AG04450 (cell line): ENCODE measurements at places on chromosomes 3 and 15.
A peak's percentile ranks its signal among the peaks of the same experiment; 100 is the strongest.

GRCh38 chr3:99901200-99901926, 83.7 kb downstream of the CMSS1 start:
- peak; percentile 55 for DNase-seq

GRCh38 chr3:114333180-114333922, 39.5 kb downstream of the TIGIT start:
- DNase-seq, result no peak

GRCh38 chr3:88542916-88543315, 393.2 kb downstream of the C3orf38 start:
- no peak for DNase-seq

- DNase-seq, result no peak
Observed at GRCh38 chr3:147572970-147573340, 163.8 kb downstream of the ZIC1 start.

DNA sequence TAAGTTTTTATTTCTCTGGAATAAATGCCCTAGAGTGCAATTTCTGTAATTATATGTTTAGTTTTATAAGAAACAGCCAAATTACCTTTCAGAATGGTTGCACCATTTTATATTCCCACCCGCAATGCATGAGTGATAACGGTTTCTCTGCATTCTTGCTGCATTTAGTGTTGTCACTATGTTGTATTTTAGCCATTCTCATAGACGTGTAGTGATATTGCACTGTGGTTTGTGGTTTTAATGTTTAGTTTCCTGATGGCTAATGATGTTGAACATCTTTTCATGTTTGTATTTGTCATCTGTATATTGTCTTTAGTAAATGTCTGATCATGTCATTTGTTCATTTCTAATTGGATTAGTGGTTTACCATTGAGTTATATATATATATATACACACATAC, 73.0 kb upstream of the GOLIM4 start:
- DNase-seq, result no peak

GRCh38 chr3:142609136-142609535, 12.9 kb downstream of the PLS1 start:
- DNase-seq, result no peak

- DNase-seq, result no peak
Observed at GRCh38 chr3:178085817-178086123, 450.5 kb upstream of the KCNMB2 start.

GRCh38 chr15:80815106-80815505, 35.9 kb downstream of the CEMIP start:
- DNase-seq, result no peak

DNA sequence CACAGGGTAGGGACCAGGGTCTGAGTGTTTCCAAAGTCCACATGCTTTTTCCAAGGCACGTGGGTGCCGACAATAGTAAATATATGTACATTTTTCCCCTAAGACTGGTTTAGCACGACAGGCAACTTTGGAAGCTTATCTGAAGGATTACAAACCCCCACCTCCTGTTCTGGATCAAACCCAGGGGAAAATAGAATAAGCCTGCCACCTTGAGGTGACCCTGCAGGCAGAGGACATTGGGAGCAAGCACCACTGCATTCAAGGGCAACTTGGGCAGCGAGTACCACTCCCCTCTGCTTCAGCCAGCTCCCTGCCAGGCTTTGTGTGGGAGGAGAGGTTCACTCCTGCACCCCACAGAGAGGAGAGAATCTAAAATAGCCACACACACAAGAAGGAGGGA, 44.8 kb downstream of the KBTBD12 start:
- DNase-seq, result no peak

- no peak for DNase-seq
Observed at GRCh38 chr3:63951492-63952247, 39.5 kb upstream of the SCAANT1 start.

- no peak for DNase-seq
Observed at GRCh38 chr3:11132861-11133260, 21.4 kb upstream of the HRH1 start.

DNA sequence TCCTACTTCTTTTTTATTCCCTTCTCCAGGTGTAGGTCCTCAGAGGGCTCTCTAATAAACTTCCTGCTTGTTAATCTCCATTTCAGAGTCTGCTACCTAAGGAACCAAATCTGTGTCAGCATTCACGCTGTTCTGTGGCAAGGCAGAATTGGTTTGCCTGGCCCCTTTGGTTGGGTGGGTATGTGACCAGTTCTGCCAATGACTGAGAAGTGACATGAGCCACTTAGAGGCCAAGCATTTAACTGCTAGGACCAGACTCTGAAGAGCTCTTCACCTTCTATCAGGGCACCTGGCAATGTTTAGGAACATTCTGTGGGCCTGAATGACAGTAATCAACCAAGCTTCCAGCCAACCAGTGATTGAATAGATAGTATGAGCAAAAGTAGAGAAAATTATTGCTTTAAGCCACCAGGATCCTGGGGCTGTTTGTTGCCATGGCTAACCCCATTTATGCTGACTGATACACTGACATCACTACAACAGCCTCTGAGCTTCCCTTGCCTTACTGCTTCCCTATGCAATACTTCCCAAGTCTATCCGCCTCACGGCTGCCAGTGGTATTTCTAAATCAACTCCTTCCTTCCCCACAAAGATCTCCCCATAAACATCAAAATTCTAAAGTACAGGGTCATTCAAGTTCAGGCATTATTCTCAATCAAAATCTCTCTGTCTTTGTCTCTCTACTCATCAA, 7.6 kb downstream of the FRMD4B start:
- DNase-seq, result no peak

DNA sequence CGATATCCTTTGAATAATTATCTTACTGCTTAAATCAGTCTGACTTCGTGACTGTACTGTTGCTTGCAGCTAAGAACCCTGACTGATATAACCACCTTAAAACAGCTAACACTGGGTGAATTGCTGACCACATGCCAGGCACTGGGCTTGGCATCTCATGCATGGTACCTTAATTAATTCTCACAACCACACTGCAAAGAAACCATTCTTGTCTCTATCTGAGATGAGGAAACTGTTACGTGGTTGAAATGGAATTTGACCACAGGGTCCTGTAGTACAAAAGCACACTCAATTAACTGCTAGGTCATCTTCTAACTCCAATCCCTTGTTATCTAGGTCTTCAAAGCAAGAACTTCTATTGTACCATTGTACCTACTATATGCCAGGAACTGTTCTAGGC, 92.7 kb upstream of the PRICKLE2 start:
- DNase-seq, result no peak

DNA sequence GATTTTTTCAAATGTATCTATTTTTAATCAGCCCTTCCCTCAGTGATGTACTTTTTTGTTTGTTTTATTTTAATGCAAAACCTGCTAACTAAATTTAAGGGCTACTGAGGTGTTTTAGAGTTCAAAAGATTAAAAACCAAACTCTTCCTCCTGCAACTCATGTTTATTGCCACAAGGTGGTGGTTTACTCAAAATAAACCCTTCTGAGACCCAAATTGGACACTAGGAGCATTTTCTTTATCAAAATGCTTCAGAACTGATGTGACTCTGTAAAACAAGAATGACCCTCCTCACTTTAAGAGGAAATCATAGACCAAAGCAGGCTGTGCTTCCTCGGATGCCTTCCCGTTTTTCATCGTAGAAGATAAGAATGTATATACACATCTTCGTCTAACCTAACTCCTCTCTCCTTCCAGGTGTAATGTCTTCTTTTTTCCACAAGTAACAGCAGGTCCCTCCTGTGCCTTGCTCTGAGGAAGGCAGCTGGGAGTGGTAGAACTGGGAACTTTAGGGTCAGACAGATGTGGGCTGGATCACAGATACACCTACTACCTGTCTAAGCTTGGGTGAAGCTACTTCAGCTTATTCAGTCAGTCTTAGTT, 2.9 kb upstream of the NME9 start:
- no peak for DNase-seq

DNA sequence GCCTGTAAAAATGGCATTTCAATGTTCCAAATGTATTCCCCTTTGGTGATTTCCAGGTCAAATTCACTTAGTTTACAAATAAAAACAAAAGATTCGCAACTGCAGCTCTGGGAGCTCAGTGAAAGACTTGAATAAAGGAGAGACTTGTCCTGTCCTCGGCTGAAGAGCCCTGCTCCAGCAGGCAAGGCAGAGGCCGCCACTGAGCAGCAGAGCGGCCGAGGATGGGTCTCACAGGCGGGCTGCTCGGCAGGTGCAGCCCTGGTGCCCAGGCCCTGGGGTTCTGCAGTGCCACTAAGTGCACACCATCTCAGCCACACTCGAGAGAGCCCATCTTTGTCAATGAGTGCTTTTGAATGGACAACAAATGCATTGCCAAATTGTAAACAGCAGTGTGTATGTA, 856.2 kb downstream of the AGBL1 start:
- DNase-seq, result no peak

- no peak for DNase-seq
Observed at GRCh38 chr3:23481616-23482278, 278.6 kb downstream of the UBE2E2 start.

- DNase-seq, result peak; percentile 59
Observed at GRCh38 chr3:133040696-133041523, 2.7 kb downstream of the TMEM108 start.

GRCh38 chr3:149299938-149300801, 33.3 kb downstream of the TM4SF18 start:
- DNase-seq, result peak; percentile 69

- no peak for DNase-seq
Observed at GRCh38 chr15:58454950-58455401, 23.2 kb downstream of the LIPC start.

GRCh38 chr3:7368597-7368996, 507.7 kb downstream of the GRM7 start:
- no peak for DNase-seq

- no peak for DNase-seq
Observed at GRCh38 chr15:25417604-25418003, 21.2 kb downstream of the UBE3A start.

- no peak for DNase-seq
Observed at GRCh38 chr3:171812811-171813210, 2.5 kb upstream of the PLD1 start.

GRCh38 chr15:50953302-50953701, 44.8 kb downstream of the AP4E1 start:
- DNase-seq, result peak; percentile 34

DNA sequence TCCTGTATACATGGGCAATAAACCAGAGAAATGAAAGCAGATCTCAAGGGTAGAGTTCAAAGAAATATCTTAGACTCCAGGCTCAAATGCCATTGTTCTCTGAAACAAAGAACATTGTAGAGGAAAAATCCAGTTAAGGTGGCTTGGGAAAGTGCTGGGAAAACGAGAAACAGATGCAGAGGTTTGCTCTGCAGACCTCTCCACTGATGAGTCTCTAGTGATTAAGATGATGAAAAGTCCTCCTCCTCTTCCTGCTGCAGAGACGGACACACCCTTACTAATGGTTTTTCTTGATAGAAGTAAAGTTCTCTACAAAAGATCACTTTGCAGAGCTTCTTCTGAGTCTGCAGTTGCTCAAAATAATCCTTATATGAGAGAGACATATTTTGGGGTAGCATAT, 264.7 kb downstream of the GABRG3 start:
- no peak for DNase-seq

GRCh38 chr3:150090877-150091276, 120.2 kb upstream of the PFN2 start:
- DNase-seq, result no peak

- no peak for DNase-seq
Observed at GRCh38 chr3:150073031-150073430, 102.3 kb upstream of the PFN2 start.

GRCh38 chr3:61686228-61686648, 124.9 kb downstream of the PTPRG start:
- DNase-seq, result no peak

DNA sequence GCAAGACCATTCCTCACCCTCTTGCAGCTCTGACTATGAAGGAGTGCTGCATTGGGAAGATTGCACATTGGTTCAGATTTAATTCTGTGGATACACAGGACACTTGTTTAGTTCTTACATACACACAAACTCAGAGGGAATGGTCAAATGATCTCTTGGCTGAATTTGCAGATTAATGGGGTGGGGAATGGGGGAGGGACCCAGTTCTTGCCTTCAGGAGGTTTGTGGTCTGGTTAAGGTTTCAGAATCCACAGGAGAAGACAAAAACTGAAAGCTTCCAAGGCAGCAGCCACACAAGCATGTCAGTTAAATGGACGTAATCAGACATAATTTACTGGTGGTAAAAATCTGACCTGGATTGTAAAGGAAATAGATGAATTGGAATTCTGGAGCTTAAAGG, 257.1 kb upstream of the ROPN1 start:
- no peak for DNase-seq

DNA sequence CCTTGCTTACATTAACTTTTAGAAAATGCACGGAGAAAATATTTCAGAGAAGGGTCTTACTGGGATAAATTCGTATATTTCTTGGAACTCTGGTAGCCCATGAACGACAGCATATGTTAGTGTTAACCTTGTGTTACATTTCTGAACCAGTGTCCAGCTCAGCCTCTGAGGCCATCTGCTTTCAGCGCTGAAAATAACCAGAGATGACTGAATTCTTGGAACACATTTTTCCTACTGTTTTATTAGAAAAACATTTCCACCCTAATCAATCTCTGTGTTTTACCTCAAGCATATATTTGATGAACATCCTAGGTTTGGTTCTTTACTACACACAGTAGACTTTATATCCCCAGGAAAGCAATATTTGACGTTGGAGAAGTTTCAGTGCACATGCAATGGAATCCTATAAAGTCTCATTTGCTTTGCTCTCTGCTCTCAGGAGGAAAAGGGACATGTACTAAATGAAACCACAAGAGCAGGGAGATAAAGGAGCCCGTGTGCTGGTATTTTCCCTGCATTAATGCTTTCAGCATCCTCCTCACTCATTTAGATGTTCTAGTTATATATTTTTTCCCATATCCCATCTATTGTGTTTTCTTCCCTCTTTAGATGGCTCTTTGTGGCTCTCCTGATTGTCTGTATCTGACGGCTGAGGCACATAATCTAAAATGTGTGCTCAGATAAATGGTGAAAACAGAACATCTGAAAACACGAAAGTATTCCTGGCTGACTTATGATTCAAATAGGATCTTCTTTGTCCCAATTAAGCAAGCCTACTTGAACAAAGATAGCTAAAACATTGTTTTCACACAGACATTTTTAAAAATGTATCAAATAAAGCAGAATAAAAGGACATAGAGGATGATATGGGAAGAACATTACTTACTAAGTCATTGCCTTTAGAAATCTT, 151.7 kb upstream of the KCNMB2 start:
- no peak for DNase-seq

GRCh38 chr3:117700573-117701360, 991.2 kb downstream of the TUSC7 start:
- no peak for DNase-seq
